Dermis blood vessel endothelial cell (primary cell): ENCODE measurements at places on chromosomes 7 and 10. TPM values are rescaled to one million over a fixed set of nuclear protein-coding genes. Genes with fewer than 3 reads are reported as not detected.

DNA sequence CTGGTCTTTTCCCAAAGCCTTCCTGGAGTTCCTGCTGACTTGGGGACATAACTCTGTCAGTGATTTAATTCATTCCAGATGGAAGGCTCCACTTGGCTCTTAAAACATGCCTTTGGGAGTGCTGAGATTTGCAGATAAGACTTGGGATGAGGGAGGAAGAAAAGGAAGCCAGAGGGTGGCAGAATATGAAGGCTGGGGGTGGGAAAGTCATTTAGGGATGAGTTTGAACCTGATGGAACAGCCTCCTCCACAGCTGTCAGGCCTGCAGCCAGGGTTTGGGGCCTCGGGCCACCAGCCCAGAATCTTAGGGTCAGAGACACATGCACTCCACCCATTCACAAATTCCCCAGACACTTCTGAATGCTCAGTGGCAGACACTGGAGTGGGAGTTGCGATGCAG is 28.4 kb upstream of the EIF5AL1 start:
- DNase-seq = no peak

The CTTNBP2 gene
- 0.34 and 0.37 TPM in 2 replicates for total RNA-seq

DNA sequence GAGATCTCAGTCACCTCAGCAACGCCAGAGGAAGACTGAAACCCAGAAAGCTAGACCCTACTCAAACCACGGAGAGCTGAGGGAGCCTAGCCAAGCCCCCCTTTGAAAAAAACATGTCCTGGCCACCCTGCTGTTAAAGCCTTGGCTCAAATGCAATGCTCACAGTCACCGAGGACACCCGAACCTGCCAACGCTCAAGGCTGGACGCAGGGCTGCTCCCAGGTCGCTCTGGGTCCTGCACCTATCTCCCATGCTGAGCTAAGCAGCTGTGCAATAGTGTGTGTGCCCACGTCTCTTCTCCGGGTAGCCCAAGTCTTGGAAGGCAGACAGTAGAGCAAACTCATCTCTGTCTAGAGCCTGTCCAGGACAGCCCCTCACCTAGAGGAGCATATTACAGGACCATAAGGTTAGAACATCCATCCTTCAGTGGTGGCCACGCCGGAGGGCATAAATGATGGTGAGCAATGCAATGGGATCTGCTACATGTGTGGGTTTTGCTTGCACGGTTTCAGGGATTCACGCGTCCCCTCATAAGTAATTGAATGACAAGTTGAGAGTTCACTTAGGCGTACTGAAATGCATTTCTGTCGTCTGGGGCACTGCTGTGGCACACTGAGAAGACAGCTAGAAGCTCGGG is 94.2 kb upstream of the DDC start:
- DNase-seq = no peak

- no peak for DNase-seq
These were observed 65.5 kb downstream of the MLLT10 start for GRCh38 chr10:21599582-21599981.

The TWIST1 gene
- total RNA-seq = not detected in 2 replicates

DNA sequence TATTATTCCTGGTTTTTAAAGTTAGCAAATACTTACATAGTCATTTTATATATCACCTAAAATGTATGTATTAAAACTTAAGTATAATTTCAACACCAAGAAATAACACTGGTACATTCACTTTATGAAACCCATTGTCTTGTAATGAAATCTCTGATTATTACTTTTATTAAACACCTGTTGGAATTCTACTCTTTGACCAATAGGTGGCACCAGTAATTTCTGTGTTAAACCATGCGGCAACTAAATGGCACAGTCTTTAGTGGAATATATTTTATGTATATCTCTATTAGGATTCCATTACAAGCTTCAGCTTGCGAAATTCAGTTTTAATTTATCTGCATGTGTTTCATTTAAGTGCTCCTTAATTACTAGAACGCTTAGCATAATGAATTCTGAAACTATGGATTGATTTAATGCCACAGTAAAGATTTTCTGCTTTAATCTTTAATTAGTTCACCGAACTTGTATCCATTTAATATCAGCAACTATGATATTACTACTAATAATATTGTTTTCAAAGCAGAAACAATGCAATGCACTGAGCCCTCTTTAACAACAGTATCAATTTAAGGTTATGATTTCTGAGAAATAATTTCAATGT is 181.3 kb downstream of the MAGI2 start:
- peak; percentile 58 for DNase-seq

The WDR86 gene
- not detected in 2 replicates for total RNA-seq

GRCh38 chr7:38481401-38481800 is 149.8 kb downstream of the AMPH start:
- DNase-seq = no peak

DNA sequence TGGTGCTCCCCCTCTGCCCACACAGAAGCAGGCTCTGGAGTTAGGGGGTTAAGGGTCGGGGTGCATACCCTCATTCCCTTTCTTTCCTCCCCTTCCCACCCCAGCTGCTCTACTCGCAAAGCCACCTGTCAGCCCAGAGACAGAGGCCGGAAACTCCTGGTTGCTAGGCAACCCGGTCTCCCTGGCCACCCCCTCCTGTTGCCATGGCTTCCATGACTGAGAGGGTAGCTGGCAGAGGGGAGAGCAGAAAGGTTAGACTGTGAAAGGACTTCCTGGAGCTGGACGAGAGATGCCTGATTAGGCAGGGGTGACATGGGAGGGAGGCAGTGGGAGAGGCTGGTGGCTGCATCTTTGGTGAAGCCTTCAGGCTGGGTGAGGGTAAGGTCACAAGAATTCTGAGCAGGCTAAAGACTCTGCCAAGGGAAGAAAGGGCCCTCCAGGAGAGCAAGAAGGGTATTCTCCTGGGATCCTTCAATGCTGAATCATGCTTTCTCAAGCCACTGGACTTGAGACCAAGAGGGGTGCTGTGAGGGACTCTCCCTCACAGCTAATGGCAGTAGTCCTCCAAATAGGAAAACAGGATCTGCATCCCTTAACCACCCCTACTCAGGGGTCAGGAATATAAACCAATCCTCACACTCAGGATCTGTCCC is 5.4 kb downstream of the PSD start:
- no peak for DNase-seq

DNA sequence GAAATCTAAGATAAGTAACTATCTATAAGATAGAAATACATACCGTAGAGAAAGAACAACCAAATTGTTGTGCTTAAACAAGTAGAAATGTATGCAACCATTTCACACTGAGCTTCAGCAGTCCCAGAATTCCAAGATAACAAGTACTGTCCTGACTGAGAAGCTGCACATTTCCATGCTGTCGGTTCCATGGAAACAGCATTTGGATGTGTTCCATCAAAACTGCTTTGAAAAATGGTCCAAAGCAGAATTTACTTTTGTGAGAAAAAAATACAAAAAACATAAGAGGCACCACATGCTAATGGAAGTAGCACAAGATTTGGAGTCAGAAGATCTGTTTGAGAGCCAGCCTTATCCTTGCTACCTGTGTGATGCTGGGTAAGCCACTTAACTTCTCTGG is 92.6 kb downstream of the MTERF1 start:
- no peak for DNase-seq

GRCh38 chr7:12518920-12519681 is 51.4 kb upstream of the SCIN start:
- DNase-seq = peak; percentile 19

The RBP3 gene
- total RNA-seq = not detected in 2 replicates

DNA sequence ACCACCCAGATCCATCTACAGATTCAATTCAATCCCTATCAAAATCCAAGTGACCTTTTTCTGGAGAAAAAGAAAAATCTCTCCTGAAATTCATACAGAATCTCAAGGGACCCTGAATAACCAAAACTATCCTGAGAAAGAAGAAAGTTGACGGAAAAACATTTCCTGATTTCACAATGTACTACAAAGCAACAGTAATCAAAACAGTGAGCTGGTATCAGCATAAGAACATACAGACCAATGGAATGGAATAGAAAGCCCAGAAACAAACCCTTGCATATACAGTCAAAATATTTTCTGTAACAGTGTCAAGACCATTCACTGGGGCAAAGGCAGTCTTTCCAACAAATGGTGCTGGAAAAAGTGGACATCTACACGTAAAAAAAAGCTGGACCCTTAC is 89.9 kb downstream of the JMJD1C start:
- peak; percentile 63 for DNase-seq

DNA sequence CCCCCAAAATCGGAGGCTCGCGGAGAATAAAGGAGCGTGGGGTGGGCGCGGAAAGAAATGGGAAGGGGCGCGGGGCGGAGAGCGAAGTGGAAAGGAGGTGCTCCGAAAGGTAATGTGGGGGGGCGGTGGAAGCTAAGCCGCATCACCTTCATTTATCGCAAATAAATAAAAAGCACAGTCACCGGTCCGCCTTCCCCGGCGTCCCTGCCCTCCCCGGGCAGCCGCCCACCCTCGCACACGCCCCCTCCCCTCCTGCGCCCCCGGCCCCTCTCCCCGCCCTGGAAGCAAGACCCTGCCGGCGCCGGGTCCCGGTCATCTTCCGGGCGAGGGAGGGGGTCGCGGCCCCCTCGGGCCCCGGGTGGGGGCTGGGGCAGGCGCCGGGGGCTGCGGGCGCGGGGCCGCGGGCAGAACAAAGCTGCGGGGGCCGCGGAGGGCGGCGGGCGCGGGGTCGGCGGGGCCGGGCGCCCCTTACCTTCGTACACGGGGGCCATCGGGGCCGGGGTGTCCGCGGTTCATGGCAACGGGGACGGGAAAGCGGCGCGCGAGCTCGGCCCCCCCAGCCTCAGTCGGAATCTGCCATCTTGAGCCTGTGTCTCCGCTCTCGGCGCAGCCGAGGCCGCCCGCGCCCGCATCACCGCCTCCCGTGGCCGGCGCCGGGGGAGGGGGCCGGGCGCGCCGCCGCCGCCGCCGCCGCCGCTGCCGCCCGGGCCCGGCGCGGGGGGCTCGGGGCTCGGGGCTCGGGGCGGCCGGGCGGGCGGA is 486 bp downstream of the HIPK2 start:
- peak; percentile 48 for DNase-seq

The HOXA7 gene
- 1.4 and 2.9 TPM in 2 replicates for total RNA-seq

The FERD3L gene
- total RNA-seq = not detected in 2 replicates

- DNase-seq = no peak
These were observed 121.5 kb upstream of the PRSS58 start for GRCh38 chr7:142379201-142379885.

The PHYHIPL gene
- total RNA-seq = under 0.01 TPM in 1 of 2 replicates, not detected in the other

The EBLN1 gene
- not detected in 2 replicates for total RNA-seq

GRCh38 chr10:110498087-110498981 is 627 bp downstream of the DUSP5 start:
- peak; percentile 75 for DNase-seq

The PRKRIP1 gene
- total RNA-seq = 15.9 and 18.0 TPM in 2 replicates

The AGAP5 gene
- total RNA-seq = 1.9 and 2.1 TPM in 2 replicates

GRCh38 chr10:97895915-97896314 is 46.3 kb downstream of the GOLGA7B start:
- DNase-seq = peak; percentile 68

The SEC31B gene
- 1.2 and 5.3 TPM in 2 replicates for total RNA-seq

- DNase-seq = no peak
These were observed 114.6 kb downstream of the ITIH5 start for GRCh38 chr10:7551950-7552716.

GRCh38 chr7:15305002-15305600 is 256.7 kb downstream of the AGMO start:
- DNase-seq = peak; percentile 74

- peak; percentile 32 for DNase-seq
These were observed 672 bp downstream of the LFNG start for GRCh38 chr7:2520131-2520760.

DNA sequence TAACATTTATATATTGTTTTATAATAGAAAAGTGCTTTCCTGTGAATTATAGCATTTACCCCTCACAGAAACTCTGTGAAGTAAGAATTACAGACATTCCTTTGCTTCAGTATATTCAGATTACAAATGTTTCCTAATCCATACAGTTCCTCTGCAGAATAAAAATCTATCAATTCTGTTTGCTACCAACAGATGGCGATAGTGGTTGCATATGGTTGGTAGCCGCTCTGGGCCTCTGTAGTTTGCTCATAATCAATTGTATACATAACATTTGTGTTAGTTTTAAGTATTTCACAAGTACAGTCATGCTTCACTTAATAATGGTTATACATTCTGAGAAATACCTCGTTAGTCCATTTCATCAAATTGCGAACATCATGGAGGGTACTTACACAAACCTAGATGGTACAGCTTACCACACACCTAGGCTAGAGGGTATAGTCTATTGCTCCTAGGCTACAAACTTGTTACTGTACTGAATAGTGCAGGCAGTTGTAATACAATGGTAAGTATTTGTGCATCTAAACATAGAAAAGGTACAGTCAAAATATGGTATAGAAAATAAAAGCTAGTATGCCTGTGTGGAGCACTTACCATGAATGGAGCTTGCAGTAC is 94.4 kb upstream of the STEAP4 start:
- DNase-seq = peak; percentile 21

DNA sequence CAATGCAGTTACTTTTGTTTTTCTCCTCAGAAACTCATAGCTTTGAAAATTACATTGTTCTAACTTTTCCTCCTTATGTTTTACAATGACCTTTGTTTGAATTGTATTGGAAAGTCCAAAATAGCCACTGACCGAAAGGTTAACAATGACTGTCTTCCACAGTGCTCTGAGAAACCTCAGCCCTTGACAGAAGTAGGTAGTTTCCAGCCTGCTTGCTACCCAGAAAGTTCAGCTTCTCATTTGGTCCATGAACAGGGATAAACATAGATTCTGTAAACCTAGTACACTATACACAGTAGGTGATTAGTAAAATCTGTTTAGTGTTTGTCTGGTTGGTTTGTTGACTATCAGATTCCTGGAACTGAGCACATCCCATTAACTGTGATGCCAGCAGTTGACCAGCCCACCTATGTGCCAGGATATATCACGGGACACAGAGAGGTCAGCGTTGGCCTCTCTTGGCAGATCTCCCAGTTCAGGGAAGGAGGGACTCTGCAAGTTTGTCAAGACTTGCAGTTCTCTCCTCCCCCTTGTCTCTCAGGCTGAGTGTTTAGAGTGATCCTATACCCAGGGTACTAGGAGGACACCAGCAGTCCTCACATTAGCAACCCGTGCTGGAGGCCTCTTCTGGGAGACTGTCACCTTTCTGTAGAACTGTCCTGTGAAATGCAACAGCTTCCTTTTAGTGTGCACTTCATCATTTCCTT is 297.6 kb downstream of the ARHGAP12 start:
- peak; percentile 66 for DNase-seq

- DNase-seq = no peak
These were observed 23.3 kb upstream of the KIAA1549 start for GRCh38 chr7:139004321-139005090.
